Thoracic aorta (tissue), 2 donors: ENCODE measurements at places on chromosomes 6 and 20. TPM values are rescaled to one million over a fixed set of nuclear protein-coding genes. Genes with fewer than 3 reads are reported as not detected.

CYP24A1 gene
- not detected for total RNA-seq

SPDEF gene
- not detected for total RNA-seq

DNA sequence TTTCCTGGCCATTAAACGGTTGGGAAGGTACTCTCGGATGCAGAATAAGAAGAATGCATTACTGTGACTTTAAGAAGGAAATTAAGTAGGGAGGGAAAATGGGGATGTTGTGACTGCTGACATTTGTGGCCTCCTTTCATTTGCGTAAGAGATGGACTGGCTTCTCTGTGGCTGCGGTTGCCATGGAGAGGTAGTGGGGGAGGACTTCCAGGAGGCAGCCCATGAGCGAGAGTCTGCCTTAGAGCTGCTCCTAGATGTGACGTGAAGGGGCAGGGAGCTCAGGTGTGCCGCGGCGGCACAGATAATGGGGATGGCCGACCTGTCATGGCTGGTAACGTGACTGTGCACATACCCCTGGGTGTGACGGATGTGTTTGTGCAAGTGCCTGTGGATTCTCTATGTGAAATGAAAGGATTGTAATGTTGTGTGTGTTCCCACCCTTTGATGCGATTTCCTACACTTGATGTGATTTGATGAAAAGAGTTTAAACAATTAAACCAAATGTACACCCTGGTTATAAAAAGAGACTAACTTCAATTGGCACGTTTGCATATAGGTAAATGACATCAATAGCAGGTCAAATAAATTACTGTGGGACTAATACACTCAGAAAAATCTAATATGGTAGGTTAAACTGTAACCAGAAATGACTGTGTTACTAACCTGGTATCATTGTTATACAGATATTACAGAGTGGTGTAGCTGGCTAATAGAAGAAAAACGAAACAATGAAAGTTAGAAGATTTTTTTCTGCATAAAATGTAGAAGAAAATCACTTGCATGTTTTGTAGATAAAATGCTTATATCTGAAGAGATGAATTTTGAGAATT lies 48.9 kb downstream of the HIVEP1 start:
- no peak for DNase-seq
- no peaks in the 10 kb centered on the region for H3K27me3 ChIP-seq
- peak overlapping the region; percentile 44 for H3K4me3 ChIP-seq
- H3K36me3 ChIP-seq = no peaks in the 10 kb centered on the region

DNA sequence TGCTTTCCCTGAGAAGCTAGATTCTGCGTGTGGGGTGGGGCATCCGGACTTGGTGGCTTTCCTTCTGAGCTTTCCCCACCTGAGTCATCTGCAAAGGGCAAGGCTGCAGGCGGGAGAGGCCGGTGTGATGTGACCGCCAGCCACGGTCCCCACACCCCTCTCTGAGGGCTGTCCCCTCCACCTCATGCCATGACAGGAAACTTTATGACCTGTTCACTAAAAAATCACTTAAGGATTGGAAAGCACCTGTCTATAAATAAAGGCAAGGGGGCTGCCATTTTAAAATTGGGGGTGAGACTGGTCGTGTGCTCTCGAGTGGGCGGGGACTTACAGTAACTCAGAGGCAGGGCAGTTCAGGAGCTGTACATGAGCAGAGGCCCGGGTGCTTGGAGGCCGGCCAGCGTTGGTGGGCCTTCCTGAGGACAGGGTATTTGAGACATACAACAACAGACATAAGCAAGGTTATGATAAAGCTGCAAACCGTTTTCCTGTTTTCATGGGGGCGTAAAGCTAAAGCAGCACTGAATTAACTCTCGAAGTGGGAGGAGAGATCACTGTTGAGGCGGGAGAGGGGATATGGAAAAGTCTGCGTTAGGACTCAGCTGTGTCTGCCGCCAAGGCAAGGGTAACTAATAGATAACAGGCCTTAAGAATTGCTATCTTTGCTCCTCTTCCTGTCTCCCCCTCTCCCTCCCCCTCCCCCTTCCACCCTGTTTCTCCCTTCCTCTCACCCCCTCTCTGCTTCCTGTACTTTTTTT lies 16.1 kb upstream of the SERPINB1 start:
- H3K27ac ChIP-seq = no peak overlapping the region
- peak overlapping the region; percentile 34 for H3K4me3 ChIP-seq
- DNase-seq = no peak
- no peaks in the 10 kb centered on the region for H3K36me3 ChIP-seq

DNA sequence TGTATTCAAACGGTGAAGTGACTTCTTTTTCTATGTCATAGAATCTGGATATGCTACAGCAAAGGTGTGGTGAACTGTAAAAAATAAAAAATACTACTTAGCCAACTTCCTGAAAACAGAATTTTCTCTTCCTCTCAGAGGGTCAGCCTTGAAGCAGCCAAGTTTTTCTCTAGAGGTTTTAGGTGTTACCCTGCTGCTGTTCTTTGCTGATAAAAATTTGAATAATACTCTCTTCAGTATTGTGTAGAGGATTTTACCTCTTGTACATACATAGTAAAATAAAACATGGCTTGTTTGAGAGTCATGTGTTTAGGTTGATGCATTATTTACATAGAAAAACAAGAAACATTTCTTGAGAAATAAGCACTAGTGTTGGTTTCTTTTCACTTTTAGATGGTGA lies 458.4 kb downstream of the TBC1D32 start:
- H3K36me3 ChIP-seq = no peaks in the 10 kb centered on the region
- H3K27ac ChIP-seq = no peak overlapping the region
- no peak for DNase-seq
- H3K27me3 ChIP-seq = no peaks in the 10 kb centered on the region
- H3K4me1 ChIP-seq = no peaks in the 10 kb centered on the region

DNA sequence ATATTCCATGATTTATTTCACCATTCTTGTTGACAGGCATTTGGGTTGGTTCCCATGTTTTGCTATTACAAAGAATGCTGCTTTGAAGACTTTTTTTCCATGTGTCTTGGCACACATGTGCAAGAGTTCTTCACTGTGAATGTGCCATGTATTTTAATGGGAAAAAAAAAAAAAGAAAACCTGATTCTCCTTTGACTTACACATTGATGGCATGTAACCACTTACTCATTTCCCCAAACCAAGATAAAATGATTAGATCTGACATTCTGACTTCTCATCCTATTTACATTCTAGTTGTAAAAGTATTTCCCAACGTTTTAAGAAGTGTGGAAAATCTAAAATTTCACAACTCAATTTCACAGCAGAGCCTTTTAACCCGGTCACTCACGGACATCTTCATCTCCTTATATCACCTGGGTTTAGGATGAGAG lies 4.4 kb downstream of the CAP2 start:
- no peaks in the 10 kb centered on the region for H3K36me3 ChIP-seq
- H3K27me3 ChIP-seq = no peaks in the 10 kb centered on the region
- no peak for DNase-seq
- H3K27ac ChIP-seq = no peak overlapping the region
- peaks cover 13% of the 10 kb centered on the region for H3K4me1 ChIP-seq

TPBG gene
- total RNA-seq = 53.8 TPM

- H3K36me3 ChIP-seq = peaks cover 3% of the 10 kb centered on the region
- H3K4me3 ChIP-seq = no peak overlapping the region
- no peak for DNase-seq
- no peaks in the 10 kb centered on the region for H3K4me1 ChIP-seq
- H3K27me3 ChIP-seq = no peaks in the 10 kb centered on the region
These were observed 425.1 kb downstream of the UTRN start for GRCh38 chr6:144710207-144710606.

SNRPB2 gene
- 25.6 TPM for total RNA-seq

GRCh38 chr20:15528391-15529111 lies 1044.7 kb downstream of the KIF16B start:
- H3K36me3 ChIP-seq = no peaks in the 10 kb centered on the region
- H3K4me1 ChIP-seq = no peaks in the 10 kb centered on the region
- no peak overlapping the region for H3K27ac ChIP-seq
- H3K4me3 ChIP-seq = no peak overlapping the region
- no peaks in the 10 kb centered on the region for H3K27me3 ChIP-seq

CCN6 gene
- not detected for total RNA-seq

ZNF335 gene
- 30.1 TPM for total RNA-seq

DNA sequence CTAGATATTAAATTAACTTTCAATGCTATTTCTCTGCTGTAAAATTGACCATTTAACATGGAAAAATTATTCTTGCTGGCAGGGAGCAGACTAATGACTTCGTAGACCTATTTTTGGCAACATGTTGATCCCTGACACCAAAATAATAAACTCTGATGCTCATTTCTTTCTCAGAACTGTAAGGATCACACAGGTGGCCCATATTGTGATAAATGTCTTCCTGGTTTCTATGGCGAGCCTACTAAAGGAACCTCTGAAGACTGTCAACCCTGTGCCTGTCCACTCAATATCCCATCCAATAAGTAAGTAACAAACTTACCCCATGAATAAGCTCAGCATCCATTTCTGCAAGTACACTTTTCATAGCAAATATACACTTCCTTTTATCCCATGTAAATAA lies 387.5 kb downstream of the LAMA2 start:
- H3K4me3 ChIP-seq = no peak overlapping the region
- no peak for DNase-seq
- no peaks in the 10 kb centered on the region for H3K36me3 ChIP-seq
- no peaks in the 10 kb centered on the region for H3K4me1 ChIP-seq
- H3K27me3 ChIP-seq = no peaks in the 10 kb centered on the region
- H3K27ac ChIP-seq = no peak overlapping the region

DNA sequence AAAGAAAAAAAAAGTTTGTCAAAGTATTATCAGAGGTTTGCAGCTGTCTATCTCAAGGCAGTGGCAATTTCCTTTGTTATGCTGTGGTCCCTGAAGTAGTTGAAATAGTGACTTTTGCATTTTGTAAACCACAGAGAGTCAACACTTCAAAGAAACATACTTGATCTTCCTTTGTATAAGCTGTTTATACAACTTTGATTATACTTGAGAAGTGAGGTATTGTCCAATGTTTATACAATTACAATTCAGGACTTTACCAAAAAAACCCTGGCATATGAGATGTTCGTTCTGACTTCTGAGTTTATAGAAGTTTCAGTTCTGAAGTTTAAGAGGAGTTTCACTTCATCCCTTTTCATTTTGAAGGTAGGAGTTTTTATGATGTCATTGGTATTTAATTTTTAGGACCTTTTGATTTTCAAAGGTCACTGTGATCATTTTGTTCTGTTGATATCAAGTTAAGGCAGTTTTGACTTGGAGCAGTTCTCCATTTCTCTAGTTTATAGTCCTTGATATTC lies 4.0 kb downstream of the STK4 start:
- peaks cover 18% of the 10 kb centered on the region for H3K36me3 ChIP-seq
- no peak overlapping the region for H3K27ac ChIP-seq
- H3K27me3 ChIP-seq = no peaks in the 10 kb centered on the region
- H3K4me3 ChIP-seq = no peak overlapping the region
- no peak for DNase-seq

DNA sequence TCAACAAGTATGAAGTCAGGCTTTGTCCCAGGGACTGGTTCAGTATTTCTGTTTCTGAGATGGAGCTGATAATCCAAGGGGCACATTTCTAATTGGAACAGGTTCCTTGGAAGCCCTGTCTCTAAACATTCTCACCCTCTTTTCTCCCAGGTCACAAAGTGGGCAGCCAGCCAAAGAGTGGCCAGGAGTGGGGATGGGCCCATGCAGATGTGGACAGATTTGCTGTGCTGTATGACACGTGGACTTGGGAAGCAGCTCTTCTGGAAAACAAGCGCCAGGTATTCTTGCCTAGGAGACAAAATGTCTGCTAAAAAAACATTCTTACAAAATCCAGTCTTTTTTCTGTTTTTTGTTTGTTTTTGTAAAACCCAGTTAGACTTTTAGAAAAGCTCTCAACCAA lies 140.2 kb downstream of the CD164 start:
- H3K36me3 ChIP-seq = no peaks in the 10 kb centered on the region
- no peak for DNase-seq
- H3K27ac ChIP-seq = no peak overlapping the region
- no peaks in the 10 kb centered on the region for H3K27me3 ChIP-seq

- H3K36me3 ChIP-seq = no peaks in the 10 kb centered on the region
- no peak overlapping the region for H3K27ac ChIP-seq
- no peaks in the 10 kb centered on the region for H3K27me3 ChIP-seq
- no peak for DNase-seq
These were observed 161.0 kb downstream of the AIG1 start for GRCh38 chr6:143221698-143222097.

FAM162B gene
- 2.3 TPM for total RNA-seq

DNAJC5 gene
- 61.2 TPM for total RNA-seq

GRCh38 chr6:36349240-36349639 lies 12.6 kb upstream of the BNIP5 start:
- DNase-seq = no peak
- H3K27ac ChIP-seq = no peak overlapping the region
- no peaks in the 10 kb centered on the region for H3K27me3 ChIP-seq
- H3K4me1 ChIP-seq = peaks cover 11% of the 10 kb centered on the region
- no peak overlapping the region for H3K4me3 ChIP-seq

- no peak overlapping the region for H3K27ac ChIP-seq
- H3K27me3 ChIP-seq = no peaks in the 10 kb centered on the region
- no peaks in the 10 kb centered on the region for H3K36me3 ChIP-seq
- H3K4me3 ChIP-seq = no peak overlapping the region
- no peaks in the 10 kb centered on the region for H3K4me1 ChIP-seq
These were observed 396.2 kb upstream of the SLC35B3 start for GRCh38 chr6:8831366-8832152.

DNA sequence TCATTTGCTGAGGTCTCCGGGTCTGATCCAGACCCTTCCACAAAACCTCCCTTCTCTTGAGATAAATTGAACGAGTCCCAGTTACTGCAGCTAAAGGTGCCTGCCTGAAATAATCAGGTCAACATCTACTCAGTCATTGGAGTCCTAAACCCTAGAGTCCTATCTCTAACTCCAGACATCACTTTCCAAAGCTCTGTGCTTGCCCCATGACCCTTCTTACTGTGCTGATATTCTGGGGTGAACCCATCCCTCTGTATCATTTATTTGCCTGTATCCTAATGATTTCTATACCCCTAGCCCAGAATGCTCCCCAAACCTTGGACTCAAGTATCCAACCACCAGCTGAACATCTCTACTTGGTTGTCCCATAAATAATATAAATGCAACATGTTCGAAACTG lies 35.7 kb downstream of the CD83 start:
- DNase-seq = no peak
- H3K4me1 ChIP-seq = no peaks in the 10 kb centered on the region
- no peaks in the 10 kb centered on the region for H3K36me3 ChIP-seq
- no peak overlapping the region for H3K4me3 ChIP-seq

GRCh38 chr6:53361549-53362031 lies 12.8 kb upstream of the ELOVL5 start:
- H3K27ac ChIP-seq = no peak overlapping the region
- no peak for DNase-seq
- H3K4me1 ChIP-seq = peaks cover 5% of the 10 kb centered on the region
- H3K36me3 ChIP-seq = no peaks in the 10 kb centered on the region
- H3K4me3 ChIP-seq = no peak overlapping the region
